AG04450 (cell line): ENCODE measurements at places on chromosomes 7 and 10.
A peak's percentile ranks its signal among the peaks of the same experiment; 100 is the strongest.

GRCh38 chr7:125425506-125425905 is 495.9 kb upstream of the POT1 start:
- DNase-seq, result no peak

GRCh38 chr7:114081606-114082425 is 163.0 kb upstream of the PPP1R3A start:
- peak; percentile 34 for DNase-seq

DNA sequence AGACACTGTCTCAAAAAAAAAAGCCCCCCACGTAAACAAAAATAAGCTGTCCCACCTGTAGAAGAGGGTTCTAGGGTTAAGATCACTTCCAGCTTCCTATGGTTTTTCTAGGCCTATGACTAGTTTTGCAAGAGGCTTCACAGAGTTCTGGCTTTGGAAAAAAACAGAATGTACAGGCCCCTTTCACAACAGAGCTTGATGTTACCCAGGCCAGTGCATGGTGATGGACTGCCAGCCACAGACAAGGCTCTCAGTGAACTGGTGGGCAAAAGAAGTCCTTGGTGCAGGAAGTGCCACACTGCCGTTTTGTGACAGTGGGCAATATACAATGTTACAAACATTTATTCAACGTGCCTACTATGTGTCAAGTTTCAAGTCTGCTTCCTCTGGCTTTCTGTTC is 18.3 kb upstream of the EFCAB10 start:
- DNase-seq, result no peak

DNA sequence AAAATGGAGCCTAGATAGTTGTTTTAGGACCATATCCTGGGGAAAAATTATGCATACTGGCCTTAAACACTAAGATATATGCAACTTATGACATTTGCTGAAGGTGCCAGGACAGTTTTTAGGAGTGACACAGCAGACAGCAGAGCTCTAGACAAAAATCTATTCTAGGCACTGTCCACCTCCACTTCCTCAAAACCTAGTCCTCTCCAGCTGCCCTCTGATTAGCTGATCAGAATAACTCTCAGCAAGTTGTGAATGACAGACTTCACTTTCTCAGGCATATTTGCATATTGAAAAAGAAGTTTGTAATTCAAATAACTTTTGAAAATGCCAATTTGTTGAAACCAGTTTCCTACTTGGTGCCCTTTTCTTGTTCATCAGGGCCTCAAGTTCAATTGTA is 152.3 kb upstream of the STEAP4 start:
- no peak for DNase-seq

- no peak for DNase-seq
These were observed 21.5 kb upstream of the PDE1C start for GRCh38 chr7:32091608-32092210.

DNA sequence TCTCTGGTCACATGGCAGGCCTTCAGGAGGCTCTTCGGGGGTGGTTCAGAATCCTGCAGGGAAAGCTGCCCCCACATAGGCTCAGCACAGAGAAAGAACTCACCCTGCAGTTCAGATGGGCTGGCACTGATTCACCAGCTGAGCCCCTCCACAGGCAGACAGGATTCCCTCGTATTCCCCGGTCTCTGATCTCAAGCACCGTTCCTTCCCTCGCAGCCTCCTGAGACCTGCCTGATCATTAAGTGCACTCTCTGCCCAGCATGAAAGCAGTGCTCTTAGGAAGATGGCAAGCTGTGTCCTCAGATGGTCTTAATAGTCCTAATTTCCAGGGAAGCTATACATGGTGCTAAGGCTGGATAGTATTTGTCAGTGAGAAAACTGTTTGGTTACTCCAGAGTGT is 78.2 kb upstream of the NPS start:
- no peak for DNase-seq

DNA sequence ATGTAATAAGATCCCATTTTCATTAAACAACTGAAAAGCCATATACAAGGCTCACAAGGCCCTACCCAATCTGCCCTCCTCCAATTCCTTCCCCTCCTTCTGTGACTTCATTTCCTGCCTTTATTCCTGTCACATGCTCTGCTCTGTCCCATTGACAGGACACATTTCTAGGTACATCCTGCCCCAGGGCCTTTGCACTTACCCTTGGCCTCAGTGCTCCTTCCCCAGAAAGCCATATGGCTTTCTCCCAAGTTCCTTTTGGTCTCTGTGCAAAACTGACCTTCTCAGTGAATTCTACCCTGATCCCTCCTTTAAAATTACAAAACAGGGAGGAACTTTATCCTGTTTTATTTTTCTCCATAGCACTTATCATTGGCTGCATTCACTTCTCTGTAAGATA is 40.0 kb downstream of the KCNMA1 start:
- no peak for DNase-seq

DNA sequence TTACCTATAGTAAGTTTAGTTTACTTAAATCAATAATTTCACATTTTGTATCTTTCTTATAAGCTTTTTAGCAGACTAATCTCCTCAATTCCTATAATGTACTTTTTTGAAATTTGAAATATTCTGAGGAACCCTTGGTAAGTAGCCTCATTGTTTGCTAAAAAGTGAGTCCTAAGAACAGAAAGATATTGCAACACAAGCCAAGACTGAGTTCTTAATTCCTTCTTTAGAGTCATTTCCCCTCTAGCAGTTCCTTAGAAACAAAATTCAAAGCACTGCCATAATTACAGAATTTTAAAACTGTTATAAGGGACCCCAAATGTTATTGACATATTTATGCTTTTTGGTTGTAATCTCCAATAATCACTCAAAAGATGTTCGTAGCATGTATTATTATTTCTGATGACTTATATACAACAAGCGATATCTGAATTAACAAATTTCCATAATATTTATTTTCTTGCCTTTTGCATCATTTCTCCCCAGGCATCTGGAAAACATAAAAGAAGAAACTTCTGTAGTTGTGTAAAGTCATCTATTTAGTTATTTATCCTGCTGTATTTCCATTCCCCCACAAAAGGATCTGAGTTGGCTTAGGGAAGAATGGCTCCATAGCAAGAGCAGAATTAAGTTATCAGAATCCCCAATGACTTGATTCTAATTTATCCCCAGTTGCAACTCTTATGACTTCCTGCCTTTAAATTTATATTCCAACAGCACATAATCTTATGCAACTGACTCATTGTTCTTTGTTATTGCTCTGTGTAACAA is 67.8 kb downstream of the TMEM26 start:
- DNase-seq, result no peak

DNA sequence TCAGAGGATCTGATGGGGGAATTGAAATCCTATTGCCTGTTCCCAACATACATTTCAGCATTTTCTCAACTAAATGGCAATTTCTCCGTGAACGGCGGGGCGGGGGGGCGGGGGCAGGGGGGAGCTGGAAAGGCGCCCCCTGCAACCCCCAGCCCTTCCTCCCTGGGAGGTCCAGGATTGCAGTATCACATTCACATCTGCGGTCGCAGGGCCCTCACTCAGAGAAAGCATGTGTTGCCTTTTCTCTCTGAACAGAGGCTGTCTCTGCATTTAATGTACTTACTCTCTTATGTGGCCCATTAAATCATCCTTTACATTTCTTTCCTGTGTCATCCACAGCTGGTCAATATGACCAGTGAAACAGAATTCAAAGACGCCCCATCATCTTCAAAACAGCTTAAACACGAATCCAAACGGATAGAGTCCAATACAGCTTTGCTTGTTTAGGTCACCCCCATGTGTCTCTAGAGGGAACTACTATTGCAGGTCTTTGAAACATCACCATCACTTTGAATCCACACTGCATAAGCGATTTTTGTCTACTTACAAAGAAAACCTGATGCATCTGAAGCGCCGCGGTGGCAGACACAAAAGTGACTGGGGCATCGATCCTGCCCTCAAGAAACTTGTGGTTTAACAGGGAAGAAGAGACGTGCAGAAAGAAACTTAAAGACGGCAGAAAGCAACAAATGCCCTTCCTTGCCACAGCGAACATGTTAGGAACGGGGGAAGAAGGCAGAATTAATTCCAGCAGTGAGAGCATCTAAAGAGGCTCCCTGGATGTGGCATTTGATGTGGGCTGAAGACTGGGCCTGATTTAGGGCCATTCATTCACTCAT is 17.0 kb upstream of the ECHDC3 start:
- peak; percentile 49 for DNase-seq

GRCh38 chr7:80967071-80967916 is 48.4 kb upstream of the SEMA3C start:
- DNase-seq, result no peak

- DNase-seq, result peak; percentile 83
These were observed at the start of gene IL6 for GRCh38 chr7:22726907-22727713. Gene IL6 (plus strand): TSS chr7:22727200. CDS start chr7:22727263, 63 bp downstream.

- no peak for DNase-seq
These were observed 959.5 kb downstream of the GRID1 start for GRCh38 chr10:85407088-85407487.

DNA sequence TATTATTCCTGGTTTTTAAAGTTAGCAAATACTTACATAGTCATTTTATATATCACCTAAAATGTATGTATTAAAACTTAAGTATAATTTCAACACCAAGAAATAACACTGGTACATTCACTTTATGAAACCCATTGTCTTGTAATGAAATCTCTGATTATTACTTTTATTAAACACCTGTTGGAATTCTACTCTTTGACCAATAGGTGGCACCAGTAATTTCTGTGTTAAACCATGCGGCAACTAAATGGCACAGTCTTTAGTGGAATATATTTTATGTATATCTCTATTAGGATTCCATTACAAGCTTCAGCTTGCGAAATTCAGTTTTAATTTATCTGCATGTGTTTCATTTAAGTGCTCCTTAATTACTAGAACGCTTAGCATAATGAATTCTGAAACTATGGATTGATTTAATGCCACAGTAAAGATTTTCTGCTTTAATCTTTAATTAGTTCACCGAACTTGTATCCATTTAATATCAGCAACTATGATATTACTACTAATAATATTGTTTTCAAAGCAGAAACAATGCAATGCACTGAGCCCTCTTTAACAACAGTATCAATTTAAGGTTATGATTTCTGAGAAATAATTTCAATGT is 181.3 kb downstream of the MAGI2 start:
- no peak for DNase-seq

- DNase-seq, result no peak
These were observed 124.5 kb downstream of the AOAH start for GRCh38 chr7:36599645-36600313.

DNA sequence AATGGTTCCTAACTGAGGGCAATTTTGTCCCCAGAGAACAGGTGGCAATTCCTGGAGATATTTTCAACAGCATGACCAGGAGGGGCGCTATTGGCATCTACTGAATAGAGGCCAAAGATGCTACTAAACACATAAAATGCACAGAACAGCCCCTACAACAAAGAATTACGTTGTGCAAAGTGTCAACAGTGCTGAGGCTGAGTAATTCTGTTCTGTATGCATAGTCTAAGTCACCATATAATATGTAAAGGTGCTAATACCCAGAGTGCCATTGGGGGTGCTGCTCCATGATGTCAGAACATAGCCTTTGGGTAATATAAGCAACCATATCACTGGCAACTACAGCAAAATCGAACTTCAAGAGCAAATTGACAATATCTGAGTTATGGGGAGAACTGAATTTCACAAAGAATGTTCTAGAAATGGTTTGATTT is 213.3 kb upstream of the PHYHIPL start:
- DNase-seq, result no peak
